Activated T-helper 1 cell treated with anti-CD3 and anti-CD28 coated beads, Interleukin-12 subunit alpha, Interleukin-12 subunit beta, Interleukin-2, Interleukin-4 antibody, amounts not matched to agents 30 ng/mL and 10 ng/mL and 1 ng/mL, durations not matched to agents 14 hours and 24 hours and 36 hours (primary cell): ENCODE measurements at places on chromosomes 7 and 10.
A peak's percentile ranks its signal among the peaks of the same experiment; 100 is the strongest.

GRCh38 chr10:76553263-76554032, 1084.2 kb downstream of the KCNMA1 start:
- H3K36me3 ChIP-seq = no peaks in the 10 kb centered on the region
- no peak overlapping the region for H3K27ac ChIP-seq
- DNase-seq = no peak
- no peak overlapping the region for H3K4me3 ChIP-seq

DNA sequence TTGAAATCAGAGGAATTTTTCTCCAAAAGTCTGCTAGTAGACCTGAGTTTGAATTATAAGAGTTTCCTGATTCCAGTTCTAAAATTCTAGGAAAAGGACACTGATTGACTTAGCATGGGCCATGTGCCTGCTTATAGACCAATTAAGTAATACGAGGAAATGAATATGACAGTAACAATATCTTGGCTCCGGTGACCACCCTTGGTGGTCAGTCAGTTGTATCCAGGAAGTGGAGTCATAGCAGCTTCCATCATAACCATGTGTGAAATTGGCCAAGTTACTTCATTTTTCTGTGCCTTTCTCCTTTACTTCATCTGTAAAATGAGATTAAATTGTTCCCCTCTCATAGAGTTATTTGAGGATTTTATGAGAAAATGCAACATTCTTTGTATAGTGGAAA, 66.9 kb downstream of the MTPAP start:
- H3K4me3 ChIP-seq = no peak overlapping the region
- H3K27me3 ChIP-seq = peaks cover 5% of the 10 kb centered on the region
- no peak overlapping the region for H3K27ac ChIP-seq
- DNase-seq = no peak
- H3K4me1 ChIP-seq = peaks cover 15% of the 10 kb centered on the region

DNA sequence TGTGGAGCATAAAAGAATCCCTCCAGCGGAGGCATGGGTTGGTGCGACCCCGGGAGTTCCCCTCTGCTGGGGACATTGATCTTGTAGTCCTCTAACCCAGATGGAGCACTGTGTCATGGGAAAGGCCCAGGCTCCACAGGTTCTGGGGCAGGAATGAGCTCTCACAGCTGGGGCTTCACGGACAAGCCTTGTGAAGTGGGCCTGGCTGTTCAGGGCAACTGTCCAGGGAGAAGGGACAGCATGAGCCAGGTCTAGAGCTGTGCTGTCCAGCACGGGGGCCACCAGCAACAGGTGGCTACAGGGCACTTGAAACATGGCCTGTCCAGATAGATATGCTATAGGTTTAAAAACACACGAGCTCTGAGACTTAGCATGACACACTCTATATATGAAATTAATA, 11.4 kb downstream of the GPR26 start:
- no peaks in the 10 kb centered on the region for H3K27me3 ChIP-seq
- DNase-seq = no peak
- H3K4me3 ChIP-seq = no peak overlapping the region
- no peaks in the 10 kb centered on the region for H3K4me1 ChIP-seq

- H3K27me3 ChIP-seq = no peaks in the 10 kb centered on the region
- H3K36me3 ChIP-seq = peaks cover 8% of the 10 kb centered on the region
- DNase-seq = no peak
Observed at GRCh38 chr7:50272808-50273207, 31.7 kb upstream of the IKZF1 start.

GRCh38 chr10:79060641-79061255, 8.0 kb upstream of the ZMIZ1 start:
- no peaks in the 10 kb centered on the region for H3K36me3 ChIP-seq
- no peak for DNase-seq
- H3K27me3 ChIP-seq = peaks cover 11% of the 10 kb centered on the region
- peaks cover 33% of the 10 kb centered on the region for H3K4me1 ChIP-seq

DNA sequence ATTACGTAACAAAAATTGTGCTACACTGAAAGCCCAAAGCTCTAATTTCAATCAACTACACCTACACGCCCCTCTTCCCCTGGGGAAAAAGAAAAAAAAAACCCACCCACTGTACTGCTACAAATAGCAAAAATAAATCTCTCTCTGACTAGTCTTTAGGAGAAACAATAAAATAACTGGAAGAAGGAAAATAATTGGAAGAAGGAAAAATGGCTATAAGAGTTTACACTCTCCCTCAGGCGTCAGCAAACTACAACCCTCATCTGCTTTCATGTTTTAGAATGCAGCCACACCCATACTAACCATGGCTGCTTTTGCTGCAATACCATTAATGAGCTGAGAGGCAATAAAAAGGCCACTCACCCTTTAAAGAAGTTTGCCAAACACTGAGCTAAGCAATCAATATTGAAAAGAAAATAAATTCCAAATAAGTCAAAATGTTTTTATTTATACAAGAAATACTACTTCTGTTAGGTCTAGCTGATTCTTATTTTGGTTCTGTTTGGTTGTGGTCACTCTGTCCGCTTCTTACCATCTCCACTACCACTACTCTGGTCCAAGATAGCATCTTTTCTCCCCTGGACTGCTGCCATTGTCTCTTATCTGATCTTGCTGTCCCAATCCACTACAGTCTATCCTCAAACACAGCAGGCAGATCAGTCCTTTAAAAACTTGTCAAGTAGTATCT, 3.8 kb downstream of the MINDY3 start:
- H3K27ac ChIP-seq = peak overlapping the region; percentile 1
- no peaks in the 10 kb centered on the region for H3K27me3 ChIP-seq
- H3K36me3 ChIP-seq = peaks cover 22% of the 10 kb centered on the region
- peaks cover 36% of the 10 kb centered on the region for H3K4me1 ChIP-seq
- H3K4me3 ChIP-seq = no peak overlapping the region

GRCh38 chr10:4588824-4589223, 237.2 kb upstream of the AKR1E2 start:
- peaks cover 2% of the 10 kb centered on the region for H3K27me3 ChIP-seq
- H3K27ac ChIP-seq = no peak overlapping the region
- H3K4me1 ChIP-seq = no peaks in the 10 kb centered on the region
- H3K4me3 ChIP-seq = no peak overlapping the region
- H3K36me3 ChIP-seq = no peaks in the 10 kb centered on the region

DNA sequence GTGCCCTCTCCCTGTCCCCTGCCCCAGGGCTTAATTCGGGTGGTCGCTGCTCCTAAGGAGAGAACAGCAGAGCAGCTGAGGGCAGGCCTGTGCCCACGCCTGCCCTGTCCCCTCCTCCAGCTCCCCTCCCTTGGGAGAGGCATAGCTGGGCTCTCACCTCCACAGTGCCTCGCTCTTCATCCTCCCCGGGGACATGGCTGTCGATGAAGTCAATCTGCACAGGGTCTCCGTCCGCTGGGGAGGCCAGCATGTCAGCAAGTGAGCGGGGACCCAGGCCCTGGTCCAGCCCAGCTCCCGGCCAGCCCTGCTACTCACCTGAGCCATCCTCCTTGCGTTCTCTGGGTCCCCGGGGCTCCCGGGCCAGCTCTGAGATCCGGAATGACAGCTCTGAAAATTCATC, 3.8 kb upstream of the SAP25 start:
- no peak overlapping the region for H3K27ac ChIP-seq
- peaks cover 10% of the 10 kb centered on the region for H3K36me3 ChIP-seq
- no peaks in the 10 kb centered on the region for H3K4me1 ChIP-seq

DNA sequence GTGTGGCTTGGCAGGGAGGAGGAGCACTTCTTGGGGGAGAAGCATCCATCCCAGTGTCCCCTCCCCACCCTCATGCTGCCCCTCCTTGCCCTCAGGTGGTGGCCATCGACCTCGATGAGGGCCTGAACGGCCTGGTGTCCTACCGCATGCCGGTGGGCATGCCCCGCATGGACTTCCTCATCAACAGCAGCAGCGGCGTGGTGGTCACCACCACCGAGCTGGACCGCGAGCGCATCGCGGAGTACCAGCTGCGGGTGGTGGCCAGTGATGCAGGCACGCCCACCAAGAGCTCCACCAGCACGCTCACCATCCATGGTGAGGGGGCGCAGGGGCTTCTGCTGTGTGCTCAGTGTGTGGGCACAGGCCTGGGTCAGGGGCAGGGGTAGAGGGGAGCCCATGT, 14.8 kb downstream of the C10orf105 start:
- DNase-seq = no peak
- peaks cover 10% of the 10 kb centered on the region for H3K4me1 ChIP-seq
- H3K36me3 ChIP-seq = no peaks in the 10 kb centered on the region
- H3K4me3 ChIP-seq = no peak overlapping the region
- H3K27ac ChIP-seq = no peak overlapping the region

- H3K36me3 ChIP-seq = no peaks in the 10 kb centered on the region
- DNase-seq = no peak
- H3K4me1 ChIP-seq = no peaks in the 10 kb centered on the region
- H3K27ac ChIP-seq = no peak overlapping the region
Observed at GRCh38 chr7:101720324-101720723, 91.2 kb upstream of the MYL10 start.

- no peak overlapping the region for H3K4me3 ChIP-seq
- no peaks in the 10 kb centered on the region for H3K36me3 ChIP-seq
- H3K4me1 ChIP-seq = no peaks in the 10 kb centered on the region
- no peak overlapping the region for H3K27ac ChIP-seq
Observed at GRCh38 chr7:144439717-144440205, 36.3 kb upstream of the NOBOX start.

GRCh38 chr7:141144921-141145629, 71.2 kb downstream of the TMEM178B start:
- no peaks in the 10 kb centered on the region for H3K4me1 ChIP-seq
- no peak overlapping the region for H3K4me3 ChIP-seq
- no peaks in the 10 kb centered on the region for H3K36me3 ChIP-seq
- H3K27me3 ChIP-seq = peaks cover under 1% of the 10 kb centered on the region

- H3K27ac ChIP-seq = no peak overlapping the region
- no peak overlapping the region for H3K4me3 ChIP-seq
- no peaks in the 10 kb centered on the region for H3K36me3 ChIP-seq
- DNase-seq = no peak
- H3K4me1 ChIP-seq = no peaks in the 10 kb centered on the region
Observed at GRCh38 chr7:154853727-154854095, 149.2 kb downstream of the PAXIP1 start.

DNA sequence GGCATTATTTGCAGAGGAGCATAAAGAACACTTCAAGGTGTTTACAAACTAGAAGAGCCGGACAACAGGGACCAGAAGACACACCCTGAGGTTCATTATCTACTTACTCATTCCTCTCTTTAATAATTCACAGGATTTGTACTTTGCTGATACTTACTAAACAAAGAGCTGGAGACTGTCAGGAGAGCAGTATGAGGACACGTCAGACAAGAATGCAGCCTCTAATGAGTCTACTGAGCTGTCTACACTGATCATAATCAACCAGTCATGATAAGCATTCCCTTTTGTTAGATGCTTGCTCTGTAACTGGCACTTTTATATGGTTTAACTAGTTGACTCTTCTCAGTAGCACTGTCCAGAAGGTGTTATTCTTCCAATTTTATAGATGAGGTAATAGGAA, 243.3 kb upstream of the CDC14C start:
- no peak overlapping the region for H3K4me3 ChIP-seq
- no peaks in the 10 kb centered on the region for H3K36me3 ChIP-seq
- DNase-seq = no peak
- H3K27me3 ChIP-seq = no peaks in the 10 kb centered on the region
- H3K27ac ChIP-seq = no peak overlapping the region

DNA sequence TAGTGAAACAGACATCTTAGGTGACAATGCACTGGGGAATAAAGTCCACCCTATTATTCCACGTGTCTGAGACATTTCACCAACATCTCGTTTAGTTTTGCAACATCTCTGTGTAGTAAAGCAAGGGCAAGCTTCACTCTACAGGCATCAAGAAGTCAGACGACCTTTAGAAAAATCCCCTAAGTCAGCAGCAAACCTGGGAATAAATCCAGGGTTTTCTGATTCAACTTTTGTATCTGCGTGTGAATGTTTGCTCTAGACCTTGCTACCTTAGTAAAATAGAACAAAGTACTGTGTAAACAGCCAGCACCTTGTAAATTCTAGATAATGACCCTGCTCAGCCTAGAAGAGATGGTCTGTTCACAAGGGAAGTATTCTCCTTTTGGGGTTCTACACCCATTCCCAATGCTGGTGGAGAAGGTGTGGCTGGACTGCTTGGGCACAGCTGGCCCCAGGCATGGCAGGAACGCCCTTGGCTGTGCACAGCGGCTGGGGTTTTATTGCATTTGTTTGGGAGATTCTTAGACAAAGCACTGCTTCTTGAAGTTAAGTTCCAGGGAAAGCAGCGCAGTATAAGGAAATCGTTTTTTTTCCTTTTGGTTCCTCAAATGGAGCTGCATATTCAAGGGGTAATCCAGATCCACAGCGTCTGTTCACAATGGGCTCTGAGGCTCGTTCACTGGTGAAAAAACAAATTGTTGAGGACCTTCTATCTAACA, 38.3 kb upstream of the GALNTL5 start:
- no peak overlapping the region for H3K4me3 ChIP-seq
- no peak overlapping the region for H3K27ac ChIP-seq
- DNase-seq = no peak
- no peaks in the 10 kb centered on the region for H3K4me1 ChIP-seq
- peaks cover 15% of the 10 kb centered on the region for H3K27me3 ChIP-seq

DNA sequence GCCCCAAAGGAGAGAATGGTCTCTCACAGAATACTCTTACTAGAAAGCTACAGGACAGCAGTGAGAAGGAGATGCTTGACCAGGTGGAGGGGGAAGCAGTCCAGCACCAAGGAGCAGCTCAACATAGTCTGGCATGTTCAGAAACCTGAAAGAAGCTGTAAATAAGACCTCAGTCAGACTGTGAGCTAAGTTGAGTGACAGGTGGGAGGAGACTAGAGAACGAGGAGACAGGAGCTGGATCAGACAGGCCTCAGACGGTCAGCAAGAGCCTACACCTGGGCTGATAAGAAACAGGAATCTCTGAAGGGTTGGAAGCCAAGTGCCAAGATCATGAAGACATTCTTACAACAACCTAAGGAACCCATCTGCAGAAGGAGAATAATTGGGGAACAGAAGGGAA, 54.5 kb downstream of the ELMO1 start:
- peaks cover 30% of the 10 kb centered on the region for H3K4me1 ChIP-seq
- DNase-seq = no peak
- H3K27ac ChIP-seq = peak overlapping the region; percentile 9
- peaks cover 9% of the 10 kb centered on the region for H3K36me3 ChIP-seq
- no peaks in the 10 kb centered on the region for H3K27me3 ChIP-seq

DNA sequence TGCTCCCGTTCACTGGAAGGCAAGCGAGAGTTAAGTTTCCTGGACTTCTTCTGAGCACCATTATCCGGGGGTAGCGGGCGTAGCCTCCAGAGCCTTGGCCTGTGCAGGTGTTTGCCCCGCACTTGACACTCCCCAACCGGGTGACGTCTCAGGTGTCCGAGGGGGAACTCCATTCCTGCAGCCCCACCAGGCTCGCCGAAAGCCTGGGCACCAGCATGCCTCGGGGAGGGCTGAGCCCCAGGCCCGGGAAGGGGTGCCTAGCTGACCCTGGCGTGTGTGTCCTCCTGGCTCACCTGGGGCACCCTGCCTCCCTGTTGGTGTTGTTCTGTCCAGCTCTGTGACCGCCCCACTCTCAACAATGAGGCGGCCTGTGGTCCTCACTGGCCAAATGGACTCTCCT, 109.4 kb upstream of the GPR26 start:
- no peak overlapping the region for H3K27ac ChIP-seq
- peaks cover 4% of the 10 kb centered on the region for H3K27me3 ChIP-seq
- no peak overlapping the region for H3K4me3 ChIP-seq
- no peak for DNase-seq

GRCh38 chr10:50563906-50564305, 59.9 kb downstream of the SGMS1 start:
- H3K27ac ChIP-seq = no peak overlapping the region
- no peak for DNase-seq
- no peaks in the 10 kb centered on the region for H3K4me1 ChIP-seq
- H3K27me3 ChIP-seq = no peaks in the 10 kb centered on the region
- H3K36me3 ChIP-seq = no peaks in the 10 kb centered on the region

GRCh38 chr7:26151953-26152781, at the start of gene NFE2L3:
Gene NFE2L3 (plus strand): TSS chr7:26152198. CDS start chr7:26152499, 301 bp downstream.
- peaks cover 11% of the 10 kb centered on the region for H3K36me3 ChIP-seq
- H3K4me3 ChIP-seq = peak within 1 kb of the TSS; percentile 97
- peak within 1 kb of the TSS; percentile 97 for H3K27ac ChIP-seq
- DNase-seq = peak; percentile 83
- H3K27me3 ChIP-seq = peaks cover 2% of the 10 kb centered on the region
